Stimulated activated CD4-positive, alpha-beta T cell treated with anti-CD3 and anti-CD28 coated beads, Interleukin-1b, Interleukin-23, amount 100 ng/mL, for 24 hours (primary cell): ENCODE measurements at places on chromosomes 7 and 10.
A peak's percentile ranks its signal among the peaks of the same experiment; 100 is the strongest.

DNA sequence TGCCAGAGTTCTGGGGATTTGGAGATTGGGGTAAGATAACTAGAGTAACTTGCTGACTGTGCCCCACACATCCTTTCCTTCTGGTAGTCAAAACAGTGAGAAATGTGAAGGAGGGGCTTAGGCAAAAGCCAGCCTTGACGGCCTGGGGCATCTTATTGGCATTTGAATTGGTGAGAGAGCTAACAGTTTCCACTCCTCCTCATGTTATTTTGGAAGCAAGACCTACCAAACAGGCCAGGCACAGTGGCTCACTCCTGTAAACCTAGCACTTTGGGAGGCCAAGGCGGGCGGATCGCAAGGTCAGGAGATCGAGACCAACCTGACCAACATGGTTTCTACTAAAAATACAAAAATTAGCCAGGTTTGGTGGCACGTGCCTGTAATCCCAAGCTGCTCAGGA, 596.6 kb downstream of the GRM8 start:
- no peak for DNase-seq

- DNase-seq, result no peak
Measured at GRCh38 chr7:99459087-99459486, 6.9 kb downstream of the ATP5MF start.

- DNase-seq, result no peak
Measured at GRCh38 chr7:131480384-131481315, 75.8 kb downstream of the PODXL start.

DNA sequence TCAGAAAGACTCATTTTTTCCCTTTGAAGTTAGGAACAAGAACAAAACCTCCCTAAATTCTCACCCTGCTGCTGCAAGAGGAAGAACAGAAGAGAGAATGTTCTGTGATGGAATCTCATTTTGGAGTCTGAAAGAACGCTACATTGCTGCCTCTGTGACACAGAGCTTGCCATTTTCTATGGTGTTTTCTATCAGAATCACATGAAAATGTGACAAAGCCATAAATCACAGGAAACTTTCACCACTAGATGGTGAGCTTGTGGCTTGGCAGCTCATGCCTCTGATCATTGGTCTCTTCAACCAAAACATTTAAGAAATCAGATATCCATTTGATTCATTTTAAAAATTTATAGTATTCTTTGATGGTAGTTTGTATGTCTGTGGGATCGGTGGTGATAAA, 82.9 kb downstream of the CADPS2 start:
- DNase-seq, result no peak

DNA sequence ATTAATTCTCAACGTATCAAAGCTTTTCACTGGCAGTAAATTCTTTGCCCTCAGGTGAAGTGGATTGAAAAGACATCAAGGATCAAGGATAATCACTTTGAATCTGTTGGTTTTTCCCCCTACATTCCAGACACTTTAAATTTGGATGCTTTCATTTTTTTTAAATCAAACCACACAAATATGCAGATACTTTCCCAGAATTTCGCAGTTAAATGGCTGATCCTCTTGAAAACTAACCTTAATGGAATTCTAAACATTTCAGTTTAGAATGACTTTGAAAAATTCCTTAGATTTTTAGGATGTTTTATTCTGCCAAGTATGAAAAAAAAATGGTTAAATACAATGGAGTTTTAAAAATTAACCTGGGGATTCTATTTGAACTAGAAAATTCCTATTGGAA, 325.9 kb downstream of the GFRA1 start:
- DNase-seq, result no peak

GRCh38 chr7:5435291-5436002, 11.8 kb upstream of the TNRC18 start:
- no peak for DNase-seq

DNA sequence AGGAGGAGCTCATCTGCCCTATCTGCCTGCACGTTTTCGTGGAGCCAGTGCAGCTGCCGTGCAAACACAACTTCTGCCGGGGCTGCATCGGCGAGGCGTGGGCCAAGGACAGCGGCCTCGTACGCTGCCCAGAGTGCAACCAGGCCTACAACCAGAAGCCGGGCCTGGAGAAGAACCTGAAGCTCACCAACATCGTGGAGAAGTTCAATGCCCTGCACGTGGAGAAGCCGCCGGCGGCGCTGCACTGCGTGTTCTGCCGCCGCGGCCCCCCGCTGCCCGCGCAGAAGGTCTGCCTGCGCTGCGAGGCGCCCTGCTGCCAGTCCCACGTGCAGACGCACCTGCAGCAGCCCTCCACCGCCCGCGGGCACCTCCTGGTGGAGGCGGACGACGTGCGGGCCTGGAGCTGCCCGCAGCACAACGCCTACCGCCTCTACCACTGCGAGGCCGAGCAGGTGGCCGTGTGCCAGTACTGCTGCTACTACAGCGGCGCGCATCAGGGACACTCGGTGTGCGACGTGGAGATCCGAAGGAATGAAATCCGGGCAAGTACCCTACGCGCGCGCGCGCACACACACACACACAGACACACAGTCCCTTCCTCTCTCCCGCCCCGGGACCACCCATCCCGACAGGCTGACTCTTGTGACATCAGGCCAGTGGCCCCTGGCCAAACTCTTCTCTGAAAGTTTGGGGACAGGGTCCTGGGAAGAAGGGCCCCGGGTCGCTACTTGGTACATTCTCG, 538 bp downstream of the TRIM8 start:
- peak; percentile 72 for DNase-seq

GRCh38 chr7:151853896-151854719, 22.8 kb downstream of the PRKAG2 start:
- no peak for DNase-seq

DNA sequence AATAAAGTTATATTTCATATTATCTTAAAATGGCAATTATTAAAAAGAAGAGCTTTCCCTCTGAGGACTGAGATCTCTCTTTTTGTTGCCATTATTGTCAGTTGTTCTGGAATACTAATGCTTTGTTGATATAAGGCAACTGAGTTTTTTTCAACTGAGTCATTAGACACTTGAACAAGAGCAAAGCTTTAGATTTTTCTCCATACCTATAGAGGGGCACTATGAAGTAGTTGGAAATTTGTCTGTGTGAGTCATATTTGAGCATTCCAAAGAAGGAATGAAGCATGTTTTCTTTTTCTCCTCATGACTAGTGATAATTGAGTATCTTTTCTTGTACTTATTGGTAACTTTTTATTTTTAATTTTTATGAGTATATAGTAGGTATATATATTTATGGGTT, 24.5 kb downstream of the RPA3 start:
- DNase-seq, result no peak

DNA sequence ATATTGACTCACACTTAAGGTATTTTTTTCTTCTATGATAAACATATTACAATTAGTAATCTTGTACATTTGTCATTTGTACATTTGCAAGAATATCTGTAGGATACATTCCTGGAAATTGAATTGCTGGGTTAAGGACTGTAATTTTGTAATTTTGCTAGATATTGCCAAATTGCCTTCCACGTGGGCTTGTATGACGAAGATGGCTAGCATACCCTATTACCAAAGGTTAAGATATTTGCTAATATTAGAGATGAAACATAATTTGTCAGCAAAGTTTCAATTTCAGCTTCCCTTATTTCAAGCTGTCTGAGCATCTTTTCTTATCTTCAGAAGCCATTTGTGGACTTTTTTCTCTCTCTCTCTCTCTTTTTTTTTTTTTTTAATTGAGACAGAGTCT, 1.0 kb upstream of the LYZL2 start:
- no peak for DNase-seq

GRCh38 chr10:95278061-95278988, 12.5 kb downstream of the PDLIM1 start:
- DNase-seq, result no peak

- no peak for DNase-seq
Measured at GRCh38 chr10:62115842-62116241, 152.8 kb downstream of the RTKN2 start.

DNA sequence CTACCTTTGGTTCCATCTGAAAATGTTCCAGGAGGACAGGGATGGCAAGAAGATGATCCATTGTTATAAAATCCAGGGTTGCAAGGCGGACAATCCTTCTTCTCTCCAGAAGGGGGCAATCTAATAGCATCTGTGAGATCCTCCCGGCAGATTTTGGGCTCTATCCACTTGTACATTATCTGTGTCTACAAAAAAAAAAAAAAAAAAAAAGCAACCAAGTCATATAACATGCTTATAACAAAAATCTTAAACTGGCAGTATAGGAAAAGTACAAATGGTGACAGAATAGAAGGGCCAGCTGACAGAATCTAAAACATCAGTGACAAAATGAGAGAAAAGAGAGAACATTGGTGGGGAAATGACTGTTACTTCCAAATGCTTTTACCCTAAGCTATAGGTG, 132.7 kb downstream of the ELAPOR2 start:
- DNase-seq, result no peak

DNA sequence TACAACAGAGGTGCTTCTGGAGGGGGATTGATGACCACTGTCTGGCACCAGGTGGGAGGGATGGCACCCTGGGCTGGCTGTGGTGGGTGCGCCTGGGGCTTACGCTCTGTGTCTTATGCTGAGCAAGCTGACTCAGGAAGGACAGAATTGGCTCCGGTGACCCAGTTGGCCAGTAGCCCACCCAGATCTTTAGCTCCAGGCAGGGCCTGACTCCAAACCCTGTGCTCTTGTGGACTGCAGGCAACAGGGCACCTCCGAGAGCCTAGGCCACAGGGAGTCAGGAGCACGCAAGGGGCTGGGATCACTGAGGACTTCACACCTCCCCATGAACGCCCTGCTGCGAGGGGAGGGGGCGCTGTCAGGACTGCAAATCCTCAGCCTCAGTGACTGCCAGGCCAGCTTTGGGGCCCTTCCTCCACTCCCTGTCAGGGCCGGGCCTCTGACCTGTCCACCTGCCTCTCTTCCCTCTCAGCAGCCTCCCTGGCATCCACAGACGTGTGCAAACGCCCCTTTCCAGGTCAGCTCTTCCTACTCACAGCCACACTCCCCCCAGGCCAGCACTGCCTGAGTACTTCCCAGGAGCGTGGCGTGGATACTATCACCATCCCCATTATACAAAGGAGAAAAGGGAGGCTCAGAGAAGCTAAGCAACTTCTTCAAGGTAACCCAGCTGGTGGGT, 118.7 kb downstream of the SLIT1 start:
- no peak for DNase-seq

DNA sequence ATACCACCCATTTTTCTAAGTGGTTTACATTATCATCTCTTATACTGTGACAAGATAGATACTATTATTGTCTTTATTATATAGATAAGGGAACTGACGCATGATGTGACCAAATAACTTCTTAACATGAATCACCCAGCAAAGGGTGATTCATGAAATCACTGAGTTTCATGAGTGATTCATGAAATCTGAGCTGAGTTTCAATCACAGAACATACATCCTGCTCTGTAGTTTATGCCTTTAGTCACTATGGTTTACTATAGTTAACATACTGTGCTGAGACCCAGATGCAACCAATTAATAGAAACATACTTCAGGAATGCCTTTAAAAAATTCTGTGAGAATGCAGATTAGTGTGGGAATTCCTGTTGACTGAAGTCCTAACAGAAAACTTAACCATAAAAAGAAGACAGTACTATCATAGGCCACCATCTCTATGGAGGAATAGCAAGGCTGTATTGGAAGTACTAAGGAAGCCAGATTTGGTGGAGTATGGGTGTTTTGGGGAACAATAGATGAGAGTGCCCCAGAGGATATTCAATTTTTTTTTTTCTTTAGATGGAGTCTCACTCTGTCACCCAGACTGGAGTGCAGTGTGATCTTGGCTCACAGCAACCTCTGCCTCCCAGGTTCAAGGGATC, 43.1 kb upstream of the SEMA3A start:
- no peak for DNase-seq

DNA sequence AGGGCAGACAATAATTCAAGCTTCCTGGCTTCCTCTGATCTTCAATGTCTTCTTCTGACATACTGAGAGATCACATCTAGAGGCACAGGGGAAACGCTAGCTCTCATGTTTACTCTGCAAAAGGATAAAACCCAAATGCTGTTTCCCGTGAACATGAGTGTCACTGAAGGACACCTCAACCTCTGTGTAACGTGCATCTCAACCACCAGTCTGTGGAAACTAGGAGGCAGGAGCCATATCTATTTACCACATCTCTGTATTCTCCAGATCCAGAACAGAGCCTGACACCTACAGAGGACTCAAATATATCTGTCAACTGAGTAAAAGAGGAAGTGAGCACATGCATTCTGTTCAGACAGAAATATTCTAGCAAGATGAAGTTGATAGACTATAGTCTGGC, 140.3 kb upstream of the TARP start:
- no peak for DNase-seq

DNA sequence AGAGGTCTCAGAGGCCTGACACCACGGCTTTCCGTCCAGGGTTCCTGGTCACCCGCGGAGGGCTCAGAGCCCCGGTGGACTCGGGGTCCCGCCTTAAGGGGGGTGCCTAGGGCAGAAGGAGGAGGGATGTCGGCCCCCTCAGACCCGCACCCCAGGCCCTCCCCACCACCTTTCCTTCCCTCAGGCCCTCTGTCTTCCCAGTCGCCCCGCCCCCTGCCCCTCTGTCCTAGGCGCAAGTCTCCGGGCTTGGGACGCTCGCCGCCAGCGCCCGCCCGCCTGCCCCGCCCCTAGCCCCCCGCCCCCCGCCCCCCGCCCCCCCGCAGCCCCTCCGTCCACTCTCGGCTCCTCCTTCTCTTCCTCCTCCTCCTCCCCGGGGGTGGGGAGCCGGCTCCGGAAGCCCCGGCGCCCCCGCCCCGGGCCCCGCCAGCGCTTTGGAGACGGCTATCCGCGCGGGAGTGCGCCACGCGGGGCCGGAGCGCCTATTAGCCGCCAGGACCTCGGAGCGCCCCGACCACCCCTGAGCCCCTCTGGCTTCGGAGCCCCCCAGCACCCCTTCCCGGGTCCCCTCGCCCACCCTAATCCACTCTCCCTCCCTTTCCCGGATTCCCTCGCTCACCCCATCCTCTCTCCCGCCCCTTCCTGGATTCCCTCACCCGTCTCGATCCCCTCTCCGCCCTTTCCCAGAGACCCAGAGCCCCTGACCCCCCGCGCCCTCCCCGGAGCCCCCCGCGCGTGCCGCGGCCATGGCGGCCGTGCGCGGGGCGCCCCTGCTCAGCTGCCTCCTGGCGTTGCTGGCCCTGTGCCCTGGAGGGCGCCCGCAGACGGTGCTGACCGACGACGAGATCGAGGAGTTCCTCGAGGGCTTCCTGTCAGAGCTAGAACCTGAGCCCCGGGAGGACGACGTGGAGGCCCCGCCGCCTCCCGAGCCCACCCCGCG, at the start of gene AEBP1:
Gene AEBP1 (plus strand): TSS at position 423 of the 937 bp plus-strand sequence. CDS start 321 bp downstream, at position 744.
- no peak for DNase-seq

DNA sequence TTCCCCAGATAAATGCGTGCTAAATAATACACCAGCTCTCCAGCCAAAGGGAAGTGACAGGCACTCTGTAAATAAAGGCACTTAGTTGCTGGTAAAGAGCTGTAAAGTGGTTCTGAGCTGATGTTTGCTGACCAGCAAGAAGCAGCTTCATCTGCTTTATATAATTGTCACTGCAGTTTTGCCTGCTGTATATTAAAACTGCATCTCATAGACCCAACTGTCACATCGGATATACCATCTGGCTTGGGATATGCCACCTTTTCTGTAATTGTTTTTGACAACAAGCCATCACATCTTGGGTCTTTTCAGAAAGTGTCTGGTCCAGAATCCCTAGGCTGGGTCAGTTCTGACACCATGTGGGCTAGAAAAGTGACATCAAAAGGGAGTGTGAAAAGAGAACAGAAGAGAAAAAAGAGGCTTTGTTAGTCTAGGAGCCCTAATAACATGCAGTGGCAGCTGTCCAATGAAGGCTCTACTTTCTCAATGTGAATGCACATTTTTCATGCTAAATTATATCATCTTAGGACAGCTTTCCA, 697.6 kb downstream of the KCNMA1 start:
- no peak for DNase-seq
